ENCODE measurements at places on chromosomes 2 and 18.

- DNase-seq = no peak
Observed at GRCh38 chr2:163528640-163529217, 207.1 kb downstream of the FIGN start.

GRCh38 chr2:136175868-136176267, 57.9 kb upstream of the CXCR4 start:
- DNase-seq = no peak

DNA sequence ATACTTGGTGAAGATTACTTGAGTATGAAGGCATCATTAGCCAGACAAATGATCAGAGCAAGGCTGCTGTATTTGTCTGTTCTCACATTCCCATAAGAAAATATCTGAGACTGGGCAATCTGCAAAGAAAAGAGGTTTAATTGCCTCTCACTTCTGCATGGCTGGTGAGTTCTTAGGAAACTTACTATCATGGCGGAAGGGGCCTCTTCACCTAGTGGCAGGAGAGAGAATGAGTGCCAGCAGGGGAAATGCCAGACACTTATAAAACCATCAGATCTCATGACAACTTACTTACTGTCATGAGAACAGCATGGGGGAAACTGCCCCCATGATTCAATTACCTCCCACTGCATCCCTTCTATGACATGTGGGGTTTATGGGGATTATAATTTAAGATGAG, 452.3 kb downstream of the GALR1 start:
- no peak for DNase-seq

GRCh38 chr2:23427976-23428375, 43.0 kb downstream of the KLHL29 start:
- no peak for DNase-seq

DNA sequence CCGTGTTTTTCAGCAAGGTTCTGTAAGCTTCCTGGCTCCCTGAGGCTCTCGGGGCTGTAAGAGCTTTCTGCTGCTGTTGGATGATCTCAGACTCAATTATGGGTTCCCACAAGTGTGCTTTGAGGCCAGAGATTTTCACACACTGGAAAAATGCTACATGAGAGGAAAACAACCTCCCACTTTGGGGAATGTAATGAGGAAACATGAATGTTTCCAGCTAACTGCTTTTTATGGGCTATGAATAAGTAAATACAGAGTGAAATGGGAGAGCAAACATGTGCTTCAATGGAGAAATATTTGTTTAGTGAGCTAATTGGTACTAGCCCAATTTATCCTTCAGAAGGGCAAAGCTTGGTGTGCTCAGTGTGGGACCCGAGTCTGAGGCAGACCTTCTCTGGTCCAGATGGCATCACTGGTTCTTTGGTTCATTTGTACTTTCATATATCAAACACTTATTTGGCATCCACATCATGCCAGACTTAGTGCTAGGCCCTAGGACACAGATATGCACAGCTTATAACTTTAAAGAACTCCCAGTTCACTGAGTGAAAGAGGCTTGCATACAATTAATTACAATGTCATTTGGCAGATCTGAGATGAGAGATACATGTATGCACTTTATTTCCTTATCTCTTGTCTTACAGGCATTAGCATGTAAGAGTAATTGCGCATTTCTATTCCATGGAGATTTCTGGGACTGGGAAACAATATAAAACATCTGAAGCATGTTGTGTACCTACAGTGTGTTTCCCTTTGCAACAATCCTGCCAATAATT, 248.8 kb downstream of the RDH14 start:
- DNase-seq = peak; percentile 95

All from NCI-H2029 treated with DMSO at 0.1 percent for 48 hours (cell line).